Naive B cell (primary cell): ENCODE measurements at places on chromosomes 12 and 14.

DNA sequence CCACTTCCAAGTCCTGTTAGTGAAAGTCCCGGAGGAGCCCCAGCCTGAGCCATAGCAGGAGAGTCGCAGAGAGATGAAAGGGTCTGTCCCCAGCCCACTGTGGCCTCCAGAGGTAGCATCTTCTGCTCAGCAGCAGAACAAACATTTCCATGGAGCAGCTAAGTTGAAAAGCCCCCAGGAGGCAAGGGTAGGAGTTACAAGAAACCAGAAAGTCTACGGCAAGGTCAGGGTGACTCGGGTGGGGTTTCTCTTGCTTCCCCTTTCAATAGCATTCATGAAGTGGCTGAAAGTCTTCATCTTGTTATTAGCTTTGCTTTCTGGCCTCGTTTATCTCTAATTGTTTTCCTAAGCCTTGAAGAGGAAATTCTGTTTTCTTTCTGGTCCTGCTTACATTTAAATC lies 151.2 kb upstream of the DIO3 start:
- peak; percentile 6 for DNase-seq

DNA sequence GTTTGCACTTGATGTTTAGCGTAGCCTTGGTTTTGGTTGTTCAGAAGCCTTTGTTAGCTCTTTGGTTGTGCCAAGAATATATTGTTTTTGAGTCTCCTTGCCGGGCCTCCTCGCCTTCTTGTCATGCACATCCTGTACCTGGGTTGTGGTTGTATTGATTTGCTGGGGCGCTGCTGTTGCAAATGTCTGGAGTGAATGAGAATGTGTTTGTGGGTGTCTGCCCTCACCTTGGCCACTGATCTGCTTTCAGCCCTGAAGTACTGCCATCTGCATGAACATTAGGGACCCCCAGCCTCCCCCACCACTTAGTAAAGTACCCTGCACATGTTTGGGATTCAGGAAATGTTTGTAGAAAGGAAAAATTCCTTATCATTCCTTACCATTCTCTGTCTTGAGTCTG lies 16.5 kb downstream of the PRKCH start:
- no peak for DNase-seq

DNA sequence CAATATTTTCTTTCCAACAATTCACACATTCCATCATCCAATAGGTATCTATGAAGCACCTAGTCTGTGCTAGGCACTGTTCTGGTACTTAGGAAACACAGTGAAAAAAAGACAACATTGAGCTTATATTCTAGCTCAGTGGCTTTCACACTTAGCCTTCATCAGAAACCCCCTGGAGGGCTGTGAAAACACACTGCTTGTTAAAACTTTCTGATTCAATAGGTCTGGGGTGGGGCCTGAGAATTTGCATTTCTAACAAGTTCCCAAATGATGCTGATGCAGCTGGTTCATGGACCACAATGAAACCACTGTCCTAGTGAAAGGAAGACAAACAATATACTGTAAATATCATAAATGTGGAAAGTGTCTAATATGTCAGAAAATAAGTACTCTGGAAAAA lies 5.9 kb downstream of the VTI1B start:
- DNase-seq, result peak; percentile 25

DNA sequence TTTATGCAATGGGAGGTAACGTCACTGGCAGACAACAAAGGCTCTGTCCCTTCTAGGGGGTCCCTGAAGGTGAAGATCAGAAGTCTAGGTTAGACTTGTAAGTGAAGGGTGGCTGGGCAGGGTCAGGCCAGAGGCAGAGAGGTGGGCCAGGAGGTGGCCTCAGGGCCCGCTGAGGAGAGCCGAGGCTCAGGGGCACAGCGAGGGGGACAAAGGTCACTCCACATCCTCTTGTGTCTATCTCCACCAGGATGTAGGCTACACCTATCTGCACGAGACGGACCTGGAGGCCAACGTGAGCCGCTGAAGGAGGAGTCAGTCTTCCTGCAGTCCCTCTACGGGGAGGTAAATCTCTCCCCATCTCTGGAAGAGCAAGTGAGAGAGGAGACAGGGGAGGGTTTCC lies 20.3 kb downstream of the KRT85 start:
- DNase-seq, result no peak

GRCh38 chr14:77478029-77478428 lies 20.1 kb downstream of the AHSA1 start:
- no peak for DNase-seq

GRCh38 chr12:1502379-1502720 lies 92.0 kb downstream of the FBXL14 start:
- no peak for DNase-seq

DNA sequence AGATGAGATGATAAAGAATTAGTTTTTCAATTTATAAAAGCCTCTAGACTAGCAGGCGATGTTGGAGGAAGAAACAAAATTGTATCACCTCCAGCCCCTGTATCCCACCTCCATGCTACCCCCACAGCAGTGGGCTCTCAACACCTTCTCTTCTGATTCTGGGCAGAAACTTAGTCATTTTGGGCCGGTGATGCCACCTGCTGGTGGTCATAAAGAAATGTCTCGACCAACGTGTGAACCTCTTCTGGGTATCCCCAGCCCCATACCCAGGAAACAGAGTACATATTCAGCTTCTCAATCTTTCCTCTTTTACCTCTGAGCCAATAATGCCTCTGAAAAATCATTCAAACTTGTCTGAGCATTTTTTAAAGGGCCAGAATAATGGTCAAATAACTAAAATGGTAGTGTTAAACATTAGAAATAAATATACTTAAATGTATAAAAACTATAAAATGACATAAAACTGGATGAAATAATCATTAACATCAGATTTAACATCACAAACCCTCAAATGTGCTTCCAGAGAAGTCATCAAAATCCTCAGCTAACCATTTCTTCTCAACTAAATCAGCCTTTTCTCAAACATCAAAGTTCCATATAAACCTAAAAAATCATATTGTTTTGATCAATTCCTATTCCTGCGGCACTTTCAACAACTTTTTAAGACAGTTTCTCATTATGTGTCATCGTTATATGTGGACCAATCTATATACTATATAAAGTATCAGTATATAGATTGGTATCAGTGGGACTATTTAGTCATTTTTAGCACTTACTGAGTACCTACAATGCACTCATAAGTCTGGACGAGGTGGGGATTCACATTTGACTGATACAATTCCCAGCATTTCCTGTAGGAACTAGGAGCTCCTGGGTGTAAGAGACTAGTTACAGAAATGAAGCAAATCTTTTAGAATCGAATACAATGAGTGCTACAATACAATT lies 69.4 kb downstream of the ATXN2 start:
- DNase-seq, result peak; percentile 51

- no peak for DNase-seq
Observed at GRCh38 chr14:44149597-44149996, 357.5 kb downstream of the FSCB start.

DNA sequence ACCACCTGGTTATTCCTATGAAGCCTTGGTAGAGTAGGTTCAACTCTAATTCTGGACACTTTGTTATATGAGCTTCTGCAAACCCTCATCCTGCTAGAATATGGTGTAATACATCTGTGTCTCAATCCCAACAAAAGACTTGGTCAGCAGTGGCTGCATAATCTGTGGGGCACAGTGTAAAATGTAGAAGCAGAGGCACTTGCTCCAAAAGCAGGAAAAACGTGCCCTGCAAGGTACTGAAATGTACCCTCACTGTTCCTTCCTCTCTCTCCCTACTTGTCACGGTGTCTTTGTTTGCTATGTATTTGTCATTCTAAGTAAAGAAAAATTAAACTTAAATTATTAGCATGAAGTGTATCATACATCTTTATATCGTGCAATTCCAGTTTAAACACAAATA lies 267.9 kb downstream of the BCL11B start:
- no peak for DNase-seq

DNA sequence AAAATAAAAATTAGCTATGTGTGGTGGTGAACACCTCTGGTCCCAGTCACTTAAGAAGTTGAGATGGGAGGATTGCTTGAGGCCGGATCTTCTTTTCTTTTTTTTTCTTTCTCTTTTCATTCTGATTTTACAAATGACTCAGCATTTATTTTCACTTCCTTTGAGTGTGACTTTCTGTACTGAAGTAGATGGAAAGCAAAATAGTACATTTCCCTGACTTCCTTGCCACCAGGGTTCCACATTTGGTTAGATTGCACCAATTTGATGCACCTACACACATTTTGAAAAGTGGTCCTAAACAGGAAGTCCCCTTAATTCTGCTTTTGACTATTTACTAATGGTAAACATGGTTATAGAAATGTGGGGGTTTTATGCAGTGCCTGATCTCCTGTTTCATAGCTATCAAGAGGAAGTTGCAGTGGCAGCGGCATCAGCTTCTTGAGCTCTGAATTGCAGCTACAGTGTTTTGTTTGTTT lies 13.0 kb upstream of the LEMD3 start:
- peak; percentile 27 for DNase-seq

DNA sequence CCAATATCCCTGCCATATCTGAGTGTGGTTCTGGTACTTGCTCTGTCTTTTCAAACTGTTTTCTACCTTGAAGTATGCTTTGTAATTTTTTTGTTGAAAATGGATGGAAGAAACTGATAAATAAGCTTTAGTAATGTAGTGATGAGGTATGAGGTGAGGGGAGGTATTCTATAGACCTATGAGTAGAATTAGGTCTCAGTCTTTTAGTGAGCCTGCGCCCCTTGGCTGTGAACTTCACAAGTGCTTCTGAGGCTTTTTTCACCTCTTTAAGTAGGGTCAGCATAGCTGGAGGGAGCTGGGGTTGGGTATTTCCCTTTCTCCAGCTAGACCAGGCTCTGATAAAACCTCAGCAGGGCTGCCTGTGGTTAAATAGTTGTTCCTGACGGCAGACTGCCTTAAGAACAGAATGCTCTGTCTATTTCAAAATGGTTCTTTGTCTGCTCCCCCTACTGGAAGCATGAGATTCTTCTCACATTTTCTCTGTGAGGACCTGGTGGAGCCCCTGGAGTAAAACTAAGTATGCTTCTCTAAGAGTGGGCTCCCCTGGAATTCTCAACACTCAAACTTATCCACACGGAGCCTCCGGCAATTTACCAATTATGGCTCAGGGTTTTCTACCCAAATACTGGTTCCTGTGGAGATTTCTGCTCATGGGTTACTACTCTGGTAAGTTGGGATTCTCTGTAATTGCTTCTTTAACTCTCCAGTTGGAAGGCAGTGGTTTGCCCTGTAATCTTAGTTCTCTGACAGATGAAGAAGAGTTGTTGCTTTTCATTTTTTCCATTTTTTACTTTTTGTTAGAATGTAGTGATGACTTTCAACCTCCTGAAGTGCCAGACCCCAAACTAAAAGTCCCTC lies 13.1 kb downstream of the KRT5 start:
- no peak for DNase-seq

GRCh38 chr14:106094654-106095189 lies 568.3 kb downstream of the TMEM121 start:
- DNase-seq, result peak; percentile 29

DNA sequence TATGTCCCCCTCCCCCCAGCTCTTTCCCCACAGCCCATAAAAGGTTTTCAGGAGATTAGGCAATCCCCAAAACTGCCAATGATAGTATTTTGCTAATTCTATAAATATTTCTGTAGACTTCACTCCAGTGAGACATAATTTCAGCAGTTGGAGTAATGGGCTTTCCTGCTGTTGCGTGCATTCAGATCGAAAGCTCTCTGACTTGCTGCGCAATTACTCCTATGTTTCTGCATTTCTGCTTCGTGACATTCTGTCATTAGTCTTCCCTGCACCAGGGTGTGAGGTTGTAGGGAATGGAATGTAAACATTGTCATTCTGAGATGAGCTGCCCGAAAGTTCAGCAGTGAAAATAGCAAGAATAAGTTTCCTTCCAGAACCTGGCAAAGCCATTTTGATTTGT lies 58.2 kb downstream of the SAMD4A start:
- no peak for DNase-seq

GRCh38 chr14:98334186-98334585 lies 937.8 kb downstream of the BCL11B start:
- DNase-seq, result no peak

- DNase-seq, result no peak
Observed at GRCh38 chr12:94609917-94610443, 40.4 kb downstream of the TMCC3 start.
